Cortex of kidney (tissue), 1 donor: ENCODE measurements at places on chromosomes 2 and 18.

DNA sequence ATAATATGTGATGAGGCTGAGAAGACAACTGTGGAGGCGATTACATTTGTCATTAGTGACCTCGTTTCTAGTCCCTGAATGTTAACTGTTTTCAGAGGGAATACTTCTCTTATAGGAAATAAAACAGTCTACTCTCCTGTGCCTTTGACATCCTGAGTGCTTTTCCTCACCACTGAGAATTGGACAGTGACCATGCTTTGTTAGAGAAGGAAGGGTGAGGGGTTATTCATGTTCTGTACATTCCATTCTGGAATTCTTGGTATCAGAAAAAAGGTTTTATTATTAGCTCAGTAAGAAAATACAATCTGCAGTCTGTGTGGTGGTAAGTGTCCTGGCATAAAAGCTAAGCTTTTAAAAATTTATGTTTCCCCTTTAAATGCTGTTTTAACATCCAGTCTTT is 58.8 kb downstream of the PARD3B start:
- no peak for DNase-seq

DNA sequence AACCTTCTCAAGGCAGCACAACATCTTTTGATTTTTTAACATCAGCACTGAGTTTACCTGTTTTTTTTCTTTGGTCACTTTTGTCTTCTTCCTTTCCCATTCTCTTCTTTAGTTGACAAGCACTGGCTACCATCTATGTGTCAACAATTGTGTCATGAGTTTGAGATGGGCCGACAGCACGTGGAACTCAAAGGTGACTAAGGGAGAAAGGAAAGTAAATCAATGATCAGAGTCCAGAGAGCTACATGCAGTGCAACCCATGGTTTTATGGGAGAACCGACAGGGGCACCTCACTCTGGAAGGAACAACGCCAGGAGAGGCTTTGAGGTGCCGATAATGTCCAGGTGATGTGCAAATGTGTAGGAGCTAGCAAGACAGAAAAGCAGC is 755.5 kb downstream of the RNF144A start:
- DNase-seq = no peak

DNA sequence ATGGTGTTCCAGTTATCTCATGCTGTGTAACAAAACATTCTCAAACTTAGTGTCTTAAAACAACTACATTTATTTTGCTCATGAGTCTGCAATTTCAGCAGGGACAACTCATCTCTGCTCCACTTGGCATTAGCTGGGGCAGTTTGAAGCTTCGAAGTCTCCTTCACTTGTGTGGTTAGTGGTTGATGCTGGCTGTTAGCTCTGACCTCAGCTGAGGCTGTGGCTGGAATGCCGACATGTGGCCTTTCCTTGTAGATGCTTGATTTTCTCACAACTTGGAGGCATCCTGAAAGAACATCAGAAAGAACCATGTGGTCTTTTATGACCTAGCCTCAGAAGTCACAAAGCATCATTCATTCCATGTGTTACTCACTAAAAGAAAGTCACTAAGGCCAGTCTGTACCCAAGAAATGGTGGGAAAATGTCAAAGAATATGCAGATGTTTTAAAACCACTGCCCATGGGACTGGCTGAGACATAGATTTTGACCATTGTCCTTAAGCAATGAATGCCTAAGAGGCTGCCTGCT is 3.8 kb upstream of the TMSB10 start:
- DNase-seq = no peak

DNA sequence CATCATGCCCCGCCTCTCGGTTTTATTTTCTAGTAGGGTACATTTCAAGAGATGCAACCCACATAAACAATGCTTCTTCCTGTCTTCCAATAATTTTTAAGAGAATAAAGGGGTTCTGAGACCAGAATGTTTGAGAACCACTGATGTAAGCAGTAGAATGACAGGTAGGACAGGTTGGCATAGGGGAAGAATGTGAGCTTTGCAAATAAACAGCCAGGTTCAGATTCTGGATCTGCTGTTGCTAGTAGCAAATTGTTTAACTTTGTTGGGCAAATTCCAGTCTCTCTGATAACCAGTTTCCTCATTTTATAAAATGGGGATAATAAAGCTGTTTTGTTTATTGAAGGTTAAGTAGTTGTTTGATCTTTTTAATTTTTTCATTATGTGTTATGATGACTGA is 32.8 kb downstream of the SOCS6 start:
- DNase-seq = no peak

DNA sequence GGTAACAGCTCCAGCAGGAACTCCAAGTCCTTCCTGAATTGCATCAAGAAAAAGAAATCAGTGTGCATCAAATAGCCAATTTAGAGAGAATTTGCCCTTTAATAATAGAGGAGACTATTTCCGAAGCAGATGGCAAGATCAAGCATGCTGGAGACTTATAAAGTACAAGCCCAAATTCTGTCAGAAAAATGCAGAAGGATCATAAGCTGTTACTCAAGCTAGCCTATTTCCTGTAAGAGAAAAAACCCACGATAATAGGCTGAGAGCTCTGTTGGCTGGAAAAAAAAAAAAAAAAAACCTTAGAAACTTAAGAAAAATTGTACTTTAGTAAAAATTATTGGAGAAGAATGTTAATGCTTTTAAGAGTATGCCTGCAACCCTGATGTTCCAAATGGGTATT is 24.4 kb upstream of the ITM2C start:
- no peak for DNase-seq

DNA sequence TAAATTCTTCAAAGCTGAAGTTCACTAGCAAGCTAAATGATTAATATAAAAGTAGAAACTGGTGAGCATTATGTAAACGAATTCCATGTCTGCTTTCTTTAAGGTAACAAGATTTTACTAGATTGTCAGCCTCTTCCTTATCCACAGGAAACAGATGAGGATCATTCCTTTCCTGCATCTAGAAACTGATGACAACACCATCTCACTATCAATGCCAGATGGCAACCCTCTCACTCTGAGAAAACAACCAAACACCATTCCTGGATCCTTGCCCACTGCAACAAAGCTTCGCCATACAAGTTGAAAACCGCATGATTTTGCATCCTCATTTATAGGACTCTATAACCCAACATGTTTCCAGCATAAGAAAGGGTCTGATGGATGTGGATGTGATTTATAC is 122.9 kb downstream of the ZNF521 start:
- DNase-seq = no peak

GRCh38 chr2:8984855-8985254 is 18.6 kb downstream of the MBOAT2 start:
- no peak for DNase-seq

DNA sequence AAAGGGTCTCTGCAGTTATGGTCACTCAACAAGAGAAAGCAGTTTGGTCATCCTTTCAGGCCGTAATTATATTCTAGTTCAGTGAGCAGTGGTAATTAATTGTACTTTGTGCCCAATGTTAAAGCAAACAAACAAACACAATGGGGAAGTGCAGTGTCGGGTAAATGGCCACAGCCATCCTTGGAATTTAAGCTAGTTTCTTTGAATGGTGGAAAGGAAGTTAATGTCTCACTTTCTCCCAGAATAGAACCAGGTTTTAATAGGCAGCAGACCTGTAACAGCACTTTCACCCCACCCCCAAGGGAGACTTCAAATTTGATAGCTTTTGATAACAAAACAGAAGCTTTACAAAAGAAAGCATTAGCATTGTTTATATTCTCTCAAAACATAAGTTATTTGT is 20.0 kb upstream of the ITGAV start:
- no peak for DNase-seq

DNA sequence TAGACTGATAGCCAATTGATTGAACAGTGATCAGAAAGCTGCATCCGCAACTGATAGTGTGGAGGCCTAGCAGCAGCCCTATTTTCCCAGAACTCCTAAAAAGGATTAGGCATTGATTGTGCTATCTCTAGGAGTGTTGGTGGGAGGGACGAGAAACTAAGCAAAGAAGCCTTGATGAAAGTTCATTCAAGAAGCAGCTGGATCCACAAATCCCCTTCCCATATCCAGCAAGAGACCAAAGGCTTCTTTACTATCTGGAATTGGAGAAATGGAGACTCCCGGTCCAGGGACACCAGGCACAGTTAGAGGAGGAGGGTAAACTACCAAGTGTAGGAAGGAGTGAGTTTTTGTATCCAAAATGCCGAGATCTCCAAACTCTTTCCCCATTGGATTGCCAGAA is 151.5 kb downstream of the ALK start:
- DNase-seq = no peak

DNA sequence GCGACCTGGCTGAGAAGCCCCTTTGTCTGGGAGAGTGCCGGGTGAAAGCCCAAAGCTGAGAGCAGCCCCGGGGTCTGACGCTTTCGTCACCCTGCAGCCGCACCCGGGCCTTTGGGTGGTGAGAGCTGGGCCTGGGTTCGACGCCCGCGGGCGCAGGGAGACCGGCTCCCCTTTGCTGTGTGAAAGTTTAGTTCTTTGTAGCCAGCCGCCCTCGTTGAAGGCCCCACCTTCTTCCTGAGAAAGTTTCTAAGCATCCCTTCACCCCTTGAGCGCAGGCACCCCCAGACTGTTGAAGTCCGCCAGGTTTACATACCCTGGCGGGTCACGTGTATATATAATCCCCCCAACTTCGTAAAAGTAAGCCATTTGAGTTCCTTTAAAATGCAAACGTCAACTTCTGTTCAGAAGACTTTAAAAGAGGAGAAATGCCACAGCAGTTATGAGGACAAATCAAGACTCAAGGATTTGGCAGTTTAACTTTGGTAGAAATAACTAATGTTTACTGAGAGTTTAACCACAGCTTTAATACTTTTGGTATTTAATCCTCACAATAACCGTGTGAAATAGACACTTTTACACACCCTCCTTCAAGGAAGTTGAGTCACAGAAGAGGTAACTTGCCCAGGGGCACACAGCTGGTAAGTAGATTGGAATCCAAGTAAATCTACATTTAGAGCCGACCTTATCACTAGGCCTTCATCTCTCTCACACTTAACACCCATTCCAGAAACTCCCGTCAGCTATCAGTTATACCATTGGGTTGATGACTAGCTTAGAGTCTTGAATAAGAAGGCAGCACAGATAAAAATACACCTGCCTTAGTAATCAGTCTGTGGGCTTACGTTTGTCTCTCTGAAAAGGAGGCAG is 1.1 kb upstream of the MBOAT2 start:
- DNase-seq = no peak

- DNase-seq = no peak
These were observed 122.3 kb downstream of the MRO start for GRCh38 chr18:50697509-50697908.

DNA sequence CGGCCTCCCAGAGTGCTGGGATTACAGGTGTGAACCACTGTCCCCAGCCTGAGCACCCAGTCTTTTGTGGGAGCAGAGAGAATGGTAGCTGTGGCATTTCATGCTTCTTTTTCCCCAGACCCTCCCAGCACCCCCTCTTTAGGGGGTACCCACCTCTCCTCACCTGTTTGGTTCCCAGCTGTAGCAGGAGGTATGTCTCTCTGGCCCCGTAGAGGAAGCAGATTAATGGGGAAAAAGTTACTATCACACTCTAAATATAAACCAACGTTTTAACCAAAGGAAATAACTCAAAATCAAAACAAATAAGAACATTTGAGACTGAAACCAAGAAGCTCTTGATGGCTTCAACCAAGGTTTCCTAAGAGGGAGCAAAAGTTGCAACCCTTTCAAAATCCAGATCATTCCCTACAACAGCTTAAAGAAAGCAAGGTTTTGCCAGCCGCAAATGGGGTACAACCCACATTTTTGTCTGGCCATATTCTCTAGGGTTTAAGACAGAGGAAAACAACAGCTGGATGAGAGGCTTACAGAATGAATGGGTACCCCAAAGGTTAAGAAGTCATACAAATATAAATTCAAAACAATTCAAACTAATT is 8.0 kb downstream of the RNF125 start:
- DNase-seq = no peak

DNA sequence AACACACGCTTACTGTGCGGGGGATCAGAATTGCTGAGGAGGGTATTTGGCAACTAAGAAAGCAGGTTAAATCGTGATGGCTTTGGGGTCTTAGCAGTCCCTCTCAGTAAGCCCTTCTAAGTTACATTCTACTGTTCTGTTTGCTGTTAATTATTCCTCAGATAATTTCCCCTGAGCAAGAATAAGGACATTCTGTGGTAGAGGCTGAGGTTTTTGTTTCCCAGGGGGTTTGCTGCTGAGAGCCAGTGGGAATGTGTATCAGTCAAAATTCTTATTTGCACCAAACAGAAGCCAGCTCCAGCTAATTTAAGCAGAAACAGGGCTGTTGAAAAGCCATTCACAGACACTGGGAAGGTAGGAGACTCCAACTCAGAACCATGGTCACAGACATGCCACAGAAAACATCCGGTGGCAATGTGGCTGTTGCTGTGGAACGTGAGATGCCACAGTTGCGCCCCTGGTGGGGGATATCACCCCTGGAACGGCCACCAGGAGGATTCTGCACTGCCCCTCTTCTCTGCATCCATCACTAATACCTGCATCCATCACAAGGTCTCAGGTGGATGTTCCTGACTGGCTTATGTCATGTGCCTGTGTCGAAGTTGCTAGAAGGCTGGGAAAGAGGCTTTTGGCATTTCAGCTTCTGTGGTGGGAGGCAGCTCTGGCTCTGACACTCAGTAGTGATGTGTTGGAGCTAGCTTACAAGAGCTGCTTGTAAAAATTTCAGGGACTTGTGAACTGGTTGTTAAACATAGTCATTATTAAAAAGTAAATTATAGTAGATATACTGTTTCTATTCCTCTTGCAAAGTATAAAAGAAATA is 23.2 kb downstream of the SLC4A3 start:
- no peak for DNase-seq

DNA sequence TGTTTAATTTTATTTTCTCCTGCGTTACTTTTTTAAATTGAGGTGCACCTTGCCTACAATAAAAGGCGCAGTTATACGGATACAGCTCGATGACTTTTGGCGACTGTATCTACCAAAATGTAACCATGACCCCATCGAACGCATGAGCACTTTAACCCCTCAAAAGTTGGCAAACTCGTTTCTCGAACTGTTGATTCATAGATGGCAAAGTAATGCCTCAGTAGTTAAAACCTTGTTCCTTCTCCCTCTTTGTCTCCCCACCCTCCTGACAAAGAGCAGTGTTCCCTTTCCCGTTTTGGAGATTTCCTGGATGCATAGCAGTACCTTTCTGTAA is 577 bp downstream of the MOGAT1 start:
- no peak for DNase-seq

- no peak for DNase-seq
These were observed 42.6 kb upstream of the EDAR start for GRCh38 chr2:109031476-109032228.

- no peak for DNase-seq
These were observed 7.2 kb upstream of the DAW1 start for GRCh38 chr2:227864161-227864756.

GRCh38 chr2:42523341-42523740 is 29.6 kb upstream of the KCNG3 start:
- no peak for DNase-seq

DNA sequence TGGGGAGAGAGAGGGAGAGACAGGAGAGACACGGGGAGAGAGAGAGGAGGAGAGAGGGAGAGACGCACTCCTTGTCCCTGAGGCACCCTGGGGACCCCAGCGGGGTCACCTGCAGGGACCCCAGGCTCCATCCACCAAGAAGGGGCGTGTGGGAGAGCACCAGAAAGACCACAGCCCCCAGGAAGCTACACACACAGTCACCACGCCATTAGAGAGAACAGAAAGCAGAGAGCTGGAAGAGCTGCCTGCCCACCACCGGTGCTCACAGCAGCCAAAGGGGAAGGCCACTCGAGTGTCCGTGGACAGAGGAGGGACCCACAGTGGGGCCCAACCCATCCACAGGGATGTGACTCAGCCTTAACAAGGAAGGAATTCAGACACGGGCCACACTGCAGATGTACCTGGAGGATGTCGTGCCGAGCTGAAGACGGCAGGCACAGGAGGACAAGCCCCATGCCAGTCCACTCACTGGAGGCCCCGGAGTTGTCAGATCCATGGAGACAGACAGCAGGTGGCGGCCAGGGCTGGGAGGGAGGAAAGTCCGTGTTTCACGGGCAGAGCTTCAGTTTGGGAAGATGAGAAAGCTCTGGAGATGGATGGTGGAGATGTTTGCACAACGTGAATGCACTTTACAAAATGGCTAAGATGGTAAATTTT is 11.5 kb upstream of the NFATC1 start:
- no peak for DNase-seq
